ENCODE measurements at places on chromosomes 3 and 15. TPM values are rescaled to one million over a fixed set of nuclear protein-coding genes. Genes with fewer than 3 reads are reported as not detected.

Gene NRROS
- under 0.01 TPM for total RNA-seq

Gene DNASE1L3
- not detected for total RNA-seq

Gene HDGFL3
- total RNA-seq, result 50.6 TPM

Gene ITPKA
- total RNA-seq, result 15.6 TPM

Gene TNFAIP8L3
- 2.1 TPM for total RNA-seq

Gene A4GNT
- total RNA-seq, result not detected

Gene P4HTM
- total RNA-seq, result 20.5 TPM

Gene BNC1
- 7.1 TPM for total RNA-seq

Gene TMED3
- 126 TPM for total RNA-seq

Gene GPR149
- not detected for total RNA-seq

Gene ST8SIA2
- total RNA-seq, result not detected

Gene NANOGP8
- not detected for total RNA-seq

Gene ACKR2
- under 0.01 TPM for total RNA-seq

Gene GALNT15
- 10.4 TPM for total RNA-seq

Gene MAP1A
- total RNA-seq, result 18.7 TPM

Gene SERPINI2
- total RNA-seq, result not detected

Gene AHSG
- not detected for total RNA-seq

Gene USP13
- total RNA-seq, result 8.4 TPM

Gene STAB1
- total RNA-seq, result 0.50 TPM

Gene LRRC34
- total RNA-seq, result 7.1 TPM

Gene C3orf70
- 0.50 TPM for total RNA-seq

Gene INSYN1
- total RNA-seq, result 0.30 TPM

Gene PLCB2
- total RNA-seq, result 2.2 TPM

Gene TMEM212
- total RNA-seq, result not detected

Gene LINS1
- 2.5 TPM for total RNA-seq

Gene C2CD4B
- not detected for total RNA-seq

Gene NEK11
- total RNA-seq, result 1.2 TPM

Gene TRH
- not detected for total RNA-seq

Gene LRRN1
- 0.17 TPM for total RNA-seq

Gene TLR9
- total RNA-seq, result under 0.01 TPM

Gene COPS2
- total RNA-seq, result 30.8 TPM

Gene SLC28A1
- total RNA-seq, result not detected

Gene ATP2B2
- total RNA-seq, result not detected

All from bronchus fibroblast of lung (primary cell).